ENCODE measurements at places on chromosomes 4 and X.

DNA sequence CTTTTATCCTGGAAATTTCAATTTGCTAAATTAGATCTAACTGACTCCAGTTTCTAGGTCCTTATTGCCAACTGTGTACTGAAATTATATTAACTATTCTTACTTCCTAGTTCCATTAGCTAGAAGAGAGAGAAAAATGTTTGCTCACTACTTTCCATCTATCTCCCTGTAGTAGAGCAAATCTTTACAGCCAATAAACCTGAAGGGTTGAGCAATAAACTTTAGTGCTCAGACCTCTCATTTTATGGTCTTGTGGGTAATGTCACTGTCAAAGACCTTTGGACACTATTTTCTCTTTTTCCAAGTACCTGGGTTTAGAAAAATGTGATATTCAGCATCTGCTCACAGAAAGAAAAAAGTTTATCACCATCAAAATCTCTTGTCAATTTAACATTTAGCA lies 237.5 kb upstream of the GEMIN8 start:
- no peak for DNase-seq

- no peak for DNase-seq
Measured at GRCh38 chr4:185931986-185932385, 120.0 kb upstream of the SORBS2 start.

- DNase-seq = no peak
Measured at GRCh38 chr4:40596522-40596921, 33.1 kb downstream of the RBM47 start.

- DNase-seq = no peak
Measured at GRCh38 chr4:25969374-25970155, 55.5 kb downstream of the SMIM20 start.

DNA sequence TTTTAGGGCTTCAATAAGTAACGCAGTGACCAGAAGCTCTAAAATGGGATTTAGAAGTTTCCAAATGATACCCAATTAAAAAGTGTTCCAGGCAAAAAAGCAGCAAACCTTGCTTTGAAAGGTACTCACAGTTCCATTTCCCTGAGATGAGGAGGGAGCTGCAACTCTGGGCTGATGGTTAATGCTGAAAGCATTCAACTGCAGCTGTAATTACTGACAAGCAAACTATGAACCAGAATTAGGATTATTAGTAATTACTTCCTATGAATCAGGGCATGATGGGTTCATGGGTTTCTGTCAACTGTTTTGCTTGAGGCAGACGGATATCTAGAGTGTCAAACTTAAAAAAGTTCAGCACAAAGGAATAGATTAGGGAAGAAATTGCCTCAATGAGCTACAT lies 357.4 kb downstream of the STIM2 start:
- DNase-seq = no peak

GRCh38 chr4:101366331-101366730 lies 19.0 kb upstream of the PPP3CA start:
- DNase-seq = no peak

- DNase-seq = no peak
Measured at GRCh38 chrX:71629467-71629866, 11.2 kb upstream of the CXCR3 start.

DNA sequence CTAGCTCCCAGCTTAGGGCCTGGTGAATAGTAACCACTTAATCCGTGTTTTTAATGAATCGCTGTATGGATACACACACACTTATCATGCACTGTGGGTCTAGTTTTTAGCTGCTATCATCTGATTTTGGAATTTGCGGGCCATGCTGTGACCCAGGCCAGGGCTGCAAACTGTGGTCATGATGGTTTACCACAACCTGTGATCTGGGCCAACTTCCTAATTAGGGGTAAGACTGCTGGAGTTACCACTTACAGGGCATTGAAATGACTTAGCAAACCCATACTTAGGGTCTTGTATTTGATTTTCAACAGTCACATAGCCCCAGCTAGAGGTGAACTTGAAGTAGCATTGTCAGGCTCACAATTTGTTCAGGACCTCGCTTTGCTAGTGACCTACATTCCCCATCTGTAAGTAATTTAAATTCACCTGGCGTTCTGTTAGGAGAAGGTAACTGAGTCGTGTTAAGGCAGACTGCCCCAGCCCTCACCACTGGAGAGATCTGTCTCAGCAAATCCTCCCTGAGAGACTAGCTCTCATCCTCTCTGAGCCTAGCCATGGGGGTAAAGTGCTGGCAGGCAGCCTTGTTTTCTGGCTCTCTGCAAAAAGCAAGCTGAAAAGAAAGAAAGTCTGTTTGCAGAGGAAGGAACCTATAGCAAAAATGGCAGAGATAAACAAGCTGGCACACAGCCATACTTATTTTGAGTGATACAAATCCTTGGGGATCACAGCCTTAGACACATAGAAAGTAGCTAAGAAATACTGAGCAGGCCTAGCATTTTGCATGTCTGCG lies 33.8 kb upstream of the EGFL6 start:
- no peak for DNase-seq

DNA sequence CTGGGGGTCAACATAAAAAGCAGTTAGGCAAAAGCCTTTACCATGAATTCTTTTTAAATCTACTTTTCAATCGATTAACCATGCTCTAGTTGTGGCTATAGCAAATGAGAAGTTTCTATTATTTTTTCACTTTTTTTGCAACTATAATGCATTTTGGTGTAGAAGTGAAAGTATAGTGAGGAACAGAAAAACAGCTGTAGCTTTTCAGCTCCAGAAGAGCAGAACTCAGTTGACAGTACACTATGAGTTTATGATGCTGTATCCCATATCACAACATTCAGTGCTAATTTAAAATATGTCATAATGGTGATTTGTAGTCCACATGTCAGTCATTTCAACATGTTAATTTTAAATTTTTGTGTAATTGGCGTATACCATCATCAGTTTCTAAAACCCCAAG lies 8.7 kb upstream of the MUC7 start:
- DNase-seq = no peak

DNA sequence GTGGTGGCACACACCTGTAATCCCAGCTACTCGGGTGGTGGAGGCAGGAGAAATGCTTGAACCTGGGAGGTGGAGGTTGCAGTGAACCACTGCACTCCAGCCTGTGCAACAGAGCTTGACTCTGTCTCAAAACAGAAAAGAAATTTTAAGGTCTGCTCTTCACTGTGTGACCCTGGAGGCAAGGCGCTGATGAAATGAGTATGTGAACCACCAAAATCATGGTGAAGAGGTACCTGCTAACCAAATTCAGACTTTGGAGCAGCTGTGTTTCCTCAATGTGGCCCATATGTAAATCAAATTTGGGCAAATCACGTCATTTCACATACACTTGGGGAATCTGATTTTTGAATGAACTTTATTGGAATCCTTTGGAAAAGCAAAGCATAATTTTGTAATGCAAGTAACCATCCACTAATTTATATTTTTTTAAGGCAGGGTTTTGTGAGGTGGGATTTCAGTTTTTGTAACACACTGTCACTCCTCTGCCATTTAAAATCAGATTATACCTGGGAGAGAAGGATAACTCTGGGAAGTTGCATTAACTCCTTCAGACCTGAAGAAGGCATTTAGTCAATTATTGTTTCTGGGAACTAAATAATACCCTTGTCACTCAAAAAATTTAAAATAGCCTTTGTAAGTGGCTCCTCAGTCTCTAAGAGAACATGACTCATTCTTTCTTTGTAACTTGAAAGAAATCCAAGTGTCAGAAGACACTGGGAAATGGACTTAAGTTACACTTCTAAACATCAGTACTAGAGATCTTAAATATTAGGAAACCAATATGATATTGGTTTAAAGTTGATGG lies 24.0 kb downstream of the DOCK11 start:
- no peak for DNase-seq

GRCh38 chr4:53497487-53498244 lies 93.6 kb downstream of the LNX1 start:
- no peak for DNase-seq

DNA sequence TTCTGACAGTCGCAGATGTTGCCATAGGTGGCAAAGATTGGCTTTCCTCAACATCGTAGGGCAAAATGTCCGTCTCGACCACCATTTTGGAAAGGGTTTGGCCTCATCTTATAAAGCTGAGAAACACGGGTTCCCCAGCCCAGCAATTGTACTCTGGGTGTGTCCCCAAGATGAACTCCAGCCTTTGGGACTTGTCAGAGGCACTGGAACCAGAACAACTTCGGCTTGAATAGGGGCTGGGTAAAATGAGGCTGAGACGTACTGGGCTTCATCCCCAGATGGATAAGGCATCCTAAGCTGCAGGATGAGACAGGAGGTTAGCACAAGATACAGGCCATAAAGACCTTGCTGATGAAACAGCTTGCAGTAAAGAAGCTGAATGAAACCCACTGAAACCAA lies 151.9 kb downstream of the CRLF2 start:
- no peak for DNase-seq

DNA sequence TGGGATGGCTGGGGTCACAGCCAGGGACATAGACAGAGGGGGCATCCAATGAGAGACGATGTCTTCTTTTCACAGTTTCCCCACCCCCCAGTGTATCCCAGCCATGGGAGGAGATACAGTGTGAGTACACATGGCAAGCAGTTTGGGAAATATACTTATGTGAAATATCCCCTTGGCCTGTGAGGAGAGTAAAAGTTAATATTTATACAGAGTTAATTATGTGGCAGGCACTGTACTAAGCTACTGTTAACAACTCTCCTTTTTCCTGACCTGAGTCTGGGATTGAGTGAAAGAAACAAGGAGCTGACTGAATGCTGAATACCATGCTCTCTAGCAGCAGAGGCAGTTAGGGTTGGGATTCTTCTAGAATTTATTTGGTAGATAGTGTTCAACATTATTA lies 35.3 kb downstream of the HCCS start:
- DNase-seq = no peak

- DNase-seq = no peak
Measured at GRCh38 chr4:82644734-82645126, 82.9 kb upstream of the TMEM150C start.

- DNase-seq = no peak
Measured at GRCh38 chrX:50718776-50719175, 95.2 kb downstream of the SHROOM4 start.

- peak; percentile 3 for DNase-seq
Measured at GRCh38 chr4:11470438-11471045, 41.8 kb upstream of the HS3ST1 start.

GRCh38 chr4:186722796-186723291 lies 812 bp downstream of the FAT1 start:
- DNase-seq = no peak

DNA sequence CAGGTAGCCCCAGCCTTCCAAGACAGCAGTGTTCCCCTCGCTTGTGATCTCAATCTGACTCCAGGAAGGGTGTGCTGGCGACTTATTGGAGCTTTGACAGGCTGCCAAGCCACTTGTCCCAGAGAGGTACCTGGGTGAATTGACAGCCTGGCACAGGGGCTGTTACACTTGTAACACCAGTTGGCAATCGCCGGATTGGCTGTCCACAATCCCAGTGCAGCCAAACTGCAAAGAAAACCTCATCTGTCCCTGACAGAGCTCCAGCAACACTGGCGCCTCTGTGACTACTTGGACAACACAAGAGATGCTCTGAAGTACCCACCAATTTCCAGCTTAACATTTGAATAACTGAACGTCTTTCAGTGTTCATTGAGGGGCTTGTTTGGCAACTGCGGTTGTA lies 76.8 kb upstream of the PRPS1 start:
- no peak for DNase-seq

GRCh38 chrX:17581641-17582040 lies 155.7 kb upstream of the SCML1 start:
- DNase-seq = no peak

- DNase-seq = no peak
Measured at GRCh38 chr4:95472534-95472933, 76.2 kb downstream of the UNC5C start.

- no peak for DNase-seq
Measured at GRCh38 chr4:13093170-13093569, 391.0 kb downstream of the RAB28 start.

DNA sequence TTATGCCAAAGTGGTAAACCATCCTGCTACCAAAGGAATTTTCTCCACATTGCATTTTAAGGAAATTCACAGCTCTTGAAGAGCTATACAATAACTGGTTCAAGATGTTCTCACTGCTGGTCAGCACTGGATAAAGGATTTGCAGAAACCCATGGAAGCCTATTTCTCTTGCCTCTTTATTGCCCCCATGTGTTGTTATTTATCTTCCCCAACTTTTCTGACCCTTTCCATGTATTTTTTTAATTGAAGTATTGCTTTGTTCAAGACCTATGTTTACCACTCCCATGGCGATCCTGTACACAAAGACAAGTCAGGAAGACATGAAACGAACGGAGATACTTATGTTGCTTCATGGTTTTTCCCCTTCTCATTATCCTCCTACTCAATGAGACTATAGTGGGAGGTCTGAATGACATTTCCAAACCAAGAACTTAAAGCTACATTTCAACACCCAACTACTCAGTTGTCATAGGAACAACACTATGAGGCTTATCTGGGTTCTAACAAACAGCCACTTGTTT lies 566.4 kb upstream of the DIPK2B start:
- no peak for DNase-seq

DNA sequence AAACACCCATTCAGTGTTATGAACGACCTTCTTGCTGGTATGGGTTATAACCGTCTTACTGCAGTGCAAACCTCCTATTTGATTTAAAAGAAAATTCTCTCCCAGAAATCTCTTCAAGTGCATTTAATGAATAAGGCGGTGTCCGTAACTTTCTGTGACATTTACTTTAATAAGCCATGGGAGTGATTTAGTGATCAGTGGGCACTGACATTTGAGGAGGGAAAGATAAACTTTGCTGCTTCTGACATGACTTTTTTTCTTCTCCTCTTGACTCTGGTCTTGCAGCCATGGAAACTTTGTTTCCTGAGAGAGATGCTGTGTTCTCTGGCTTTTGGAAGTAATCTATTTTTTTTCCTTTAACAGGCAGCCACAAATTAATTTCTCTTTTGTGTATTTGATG lies 106.1 kb downstream of the NHS start:
- no peak for DNase-seq

DNA sequence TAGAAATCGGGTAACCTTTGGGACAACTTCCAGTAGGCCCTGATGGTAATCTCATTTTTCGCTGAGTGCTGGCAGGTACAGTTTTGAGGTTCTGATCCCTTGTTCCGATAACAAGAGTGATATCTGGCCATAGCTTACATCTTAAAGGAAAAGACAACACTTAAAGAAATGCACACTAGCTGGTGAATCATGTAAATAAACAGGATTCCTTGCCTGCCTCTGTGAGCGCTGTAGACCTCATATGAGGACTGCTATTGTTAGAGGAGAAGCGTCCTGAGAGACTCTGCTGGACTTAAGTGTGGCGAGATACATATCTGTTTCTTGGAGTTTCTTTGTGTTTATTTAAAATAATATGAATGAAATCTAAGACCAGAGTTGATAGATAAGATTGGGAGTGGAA lies 149.3 kb upstream of the SLC4A4 start:
- DNase-seq = no peak

DNA sequence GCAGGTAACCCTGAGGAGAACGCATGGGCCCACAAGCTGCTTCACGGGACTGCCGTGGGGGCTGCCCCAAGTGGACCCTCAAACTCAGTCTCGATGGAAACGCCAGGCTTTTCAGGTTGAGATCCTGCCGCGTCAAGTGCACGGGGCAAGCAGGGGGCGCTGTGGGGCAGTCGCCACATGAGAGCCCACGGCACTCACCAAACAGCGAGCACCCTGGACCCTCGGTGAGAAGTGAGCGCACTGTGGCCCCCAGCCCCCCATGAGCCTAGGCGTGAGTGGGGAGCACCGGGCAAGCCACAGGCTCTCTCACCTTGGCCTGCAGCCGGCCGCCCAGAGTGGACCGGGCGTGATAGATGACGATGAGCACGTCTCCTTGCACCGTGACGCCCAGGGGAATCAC lies 50.9 kb upstream of the CPLX1 start:
- DNase-seq = no peak

GRCh38 chrX:13485167-13485566 lies 84.2 kb upstream of the EGFL6 start:
- DNase-seq = no peak
